ENCODE measurements at places on chromosomes 11 and 22. TPM values are rescaled to one million over a fixed set of nuclear protein-coding genes. Genes with fewer than 3 reads are reported as not detected.

DNA sequence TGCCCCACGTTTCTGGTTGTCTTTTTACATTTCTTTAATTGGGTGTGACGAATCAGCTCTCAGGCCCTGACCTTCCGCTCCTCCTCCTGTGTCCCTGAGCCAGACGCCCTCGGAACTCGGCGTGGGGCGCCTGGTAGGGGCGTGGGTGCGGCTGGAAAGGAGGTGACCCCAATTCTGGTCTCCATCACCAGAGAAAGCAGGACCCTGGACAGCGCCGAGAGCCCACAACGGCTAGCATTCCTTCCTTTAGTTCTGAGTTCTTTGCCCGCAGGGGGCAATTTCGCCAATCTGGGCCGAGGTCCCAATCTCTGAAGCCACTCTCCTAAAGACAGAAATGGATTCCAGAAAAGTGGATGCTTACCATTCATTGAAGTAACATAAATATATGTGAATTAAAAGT is 11.7 kb upstream of the RBMXL2 start:
- H3K36me3 ChIP-seq: no peaks in the 10 kb centered on the region
- H3K4me1 ChIP-seq: no peaks in the 10 kb centered on the region
- no peak overlapping the region for H3K27ac ChIP-seq
- no peak overlapping the region for H3K4me3 ChIP-seq
- peaks cover 9% of the 10 kb centered on the region for H3K27me3 ChIP-seq
- no peak for DNase-seq

CFAP300 gene
- total RNA-seq: not detected

DNA sequence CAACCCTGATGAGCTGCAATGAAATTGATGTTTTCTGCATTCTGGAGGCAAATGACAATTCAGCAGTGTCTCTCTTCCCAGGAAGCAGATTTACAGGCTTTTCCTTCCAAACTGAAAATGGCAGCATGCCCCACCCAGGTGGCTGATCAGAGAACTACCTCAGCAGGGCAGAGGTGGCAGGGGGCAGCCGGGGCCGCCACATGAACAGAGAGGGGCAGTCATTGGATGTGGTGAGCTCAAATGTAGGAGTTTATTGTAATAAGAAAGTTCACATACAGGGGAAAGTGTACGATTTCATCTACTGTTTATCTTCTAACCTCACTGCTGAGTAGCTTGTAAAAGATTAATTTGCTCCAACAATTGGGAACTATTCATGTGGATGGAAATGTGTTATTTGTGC is 15.7 kb upstream of the PARVA start:
- peaks cover 30% of the 10 kb centered on the region for H3K4me1 ChIP-seq
- peak overlapping the region; percentile 4 for H3K4me3 ChIP-seq
- H3K27ac ChIP-seq: peak overlapping the region; percentile 86

GRCh38 chr11:69957849-69958248 is 120.3 kb upstream of the ANO1 start:
- peaks cover 3% of the 10 kb centered on the region for H3K36me3 ChIP-seq
- no peak overlapping the region for H3K4me3 ChIP-seq
- peaks cover 36% of the 10 kb centered on the region for H3K27me3 ChIP-seq
- no peak overlapping the region for H3K27ac ChIP-seq
- no peaks in the 10 kb centered on the region for H3K4me1 ChIP-seq

DNA sequence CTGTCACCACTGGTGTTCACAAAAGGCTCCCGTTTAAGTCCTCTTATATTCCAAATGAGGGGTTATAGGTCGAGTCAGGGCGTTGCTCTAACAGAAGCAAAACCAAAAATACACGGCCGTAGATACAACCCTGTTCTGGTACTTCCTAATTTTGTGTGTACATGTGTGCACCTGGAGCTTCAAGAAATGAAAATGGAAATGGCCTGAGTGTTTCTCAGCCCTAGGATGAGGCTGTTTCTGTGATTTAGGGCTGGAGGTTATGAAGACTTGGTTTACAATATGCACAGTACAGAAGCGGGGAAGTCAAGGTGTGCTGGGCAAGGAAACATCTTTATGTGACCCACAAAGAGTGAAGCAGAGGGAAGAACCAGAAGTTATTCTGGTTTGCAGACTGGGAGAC is 110.4 kb upstream of the OR4B1 start:
- peaks cover 48% of the 10 kb centered on the region for H3K4me1 ChIP-seq
- H3K36me3 ChIP-seq: no peaks in the 10 kb centered on the region
- H3K27me3 ChIP-seq: no peaks in the 10 kb centered on the region
- DNase-seq: no peak

DNA sequence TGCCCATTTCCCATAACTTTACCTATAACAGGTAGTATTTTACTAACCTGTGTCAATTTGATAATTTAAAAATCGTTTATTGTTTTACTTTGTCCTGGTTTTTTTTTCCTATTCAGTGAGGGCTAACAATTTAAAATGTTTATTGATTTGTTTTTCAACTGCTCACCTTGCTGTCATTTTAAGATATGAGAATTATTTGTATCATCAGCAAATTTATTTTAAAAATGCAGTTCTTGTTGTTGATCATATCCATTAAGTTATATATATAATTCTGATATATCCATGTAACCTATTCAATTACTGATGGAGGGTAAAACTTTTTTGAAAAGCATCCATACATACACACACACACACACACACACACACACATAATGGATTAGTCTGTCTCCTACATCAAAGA is 24.8 kb downstream of the RRAS2 start:
- no peak overlapping the region for H3K27ac ChIP-seq
- DNase-seq: no peak
- H3K4me1 ChIP-seq: peaks cover 2% of the 10 kb centered on the region
- H3K27me3 ChIP-seq: no peaks in the 10 kb centered on the region
- no peak overlapping the region for H3K4me3 ChIP-seq

VWCE gene
- 0.65 TPM for total RNA-seq

GRCh38 chr11:2869134-2869526 is 16.4 kb downstream of the CDKN1C start:
- H3K27ac ChIP-seq: no peak overlapping the region
- H3K27me3 ChIP-seq: peaks cover 56% of the 10 kb centered on the region
- DNase-seq: no peak
- peaks cover 6% of the 10 kb centered on the region for H3K36me3 ChIP-seq
- H3K4me1 ChIP-seq: peaks cover 6% of the 10 kb centered on the region

OR8B3 gene
- not detected for total RNA-seq

TRPC6 gene
- 0.83 TPM for total RNA-seq

- peak overlapping the region; percentile 91 for H3K27ac ChIP-seq
- peak overlapping the region; percentile 80 for H3K4me3 ChIP-seq
- no peaks in the 10 kb centered on the region for H3K27me3 ChIP-seq
These were observed 15.0 kb upstream of the SLC39A13 start for GRCh38 chr11:47393163-47394049.

TSPAN18 gene
- total RNA-seq: 93.2 TPM

C22orf39 gene
- 32.7 TPM for total RNA-seq

GRCh38 chr11:75287579-75287978 is 47.0 kb downstream of the TPBGL start:
- H3K4me3 ChIP-seq: no peak overlapping the region
- DNase-seq: no peak
- H3K27ac ChIP-seq: peak overlapping the region; percentile 79

GRCh38 chr11:12901874-12902481 is 107.1 kb upstream of the RASSF10 start:
- H3K27me3 ChIP-seq: peaks cover 36% of the 10 kb centered on the region
- H3K4me3 ChIP-seq: no peak overlapping the region
- no peak for DNase-seq
- no peak overlapping the region for H3K27ac ChIP-seq
- H3K4me1 ChIP-seq: peaks cover 3% of the 10 kb centered on the region

Measured in T-helper 17 cell (primary cell).